ENCODE measurements at places on chromosomes 6 and 20.

- DNase-seq = no peak
These were observed 912 bp upstream of the OR12D3 start for GRCh38 chr6:29376003-29376402.

- DNase-seq = no peak
These were observed 8.1 kb upstream of the ZBP1 start for GRCh38 chr20:57628047-57628961.

DNA sequence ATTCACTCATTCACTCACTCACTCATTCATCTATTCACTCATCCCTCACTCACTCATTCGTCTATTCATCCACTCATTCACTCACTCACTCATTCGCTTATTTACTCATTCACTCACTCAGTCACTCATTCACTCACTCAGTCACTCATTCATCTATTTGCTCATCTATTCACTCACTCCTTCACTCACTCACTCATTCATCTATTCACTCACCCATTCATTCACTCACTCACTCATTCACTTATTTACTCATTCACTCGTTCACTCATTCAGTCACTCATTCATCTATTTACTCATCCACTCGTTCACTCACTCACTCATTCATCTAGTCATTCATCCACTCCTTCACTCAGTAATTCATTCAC lies 128.2 kb downstream of the TTLL2 start:
- no peak for DNase-seq

DNA sequence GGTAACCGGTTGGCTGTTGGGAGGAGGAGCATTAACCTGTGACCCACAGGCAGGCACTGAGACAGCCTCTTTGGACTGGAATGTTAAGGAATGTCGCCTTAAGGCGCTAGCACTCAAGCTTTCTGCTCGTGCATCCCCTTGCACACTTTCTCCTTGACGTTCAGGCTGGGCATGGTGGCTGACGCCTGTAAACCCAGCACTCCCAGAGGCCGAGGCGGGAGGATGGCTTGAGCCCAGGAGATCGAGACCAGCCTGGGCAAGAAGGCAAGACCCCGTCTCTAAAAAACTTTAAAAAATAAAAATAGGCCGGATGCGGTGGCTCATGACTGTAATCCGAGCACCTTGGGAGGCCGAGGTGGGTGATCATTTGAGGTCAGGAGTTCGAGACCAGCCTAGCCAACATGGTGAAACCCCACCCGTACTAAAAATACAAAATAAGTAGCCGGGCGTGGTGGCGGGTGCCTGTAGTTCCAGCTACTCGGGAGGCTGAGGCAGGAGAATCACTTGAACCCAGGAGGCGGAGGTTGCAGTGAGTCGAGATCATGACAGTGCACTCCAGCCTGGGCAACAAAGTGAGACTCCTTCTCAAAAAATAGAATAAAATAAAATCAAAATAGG lies 1.9 kb upstream of the GID8 start:
- no peak for DNase-seq

- DNase-seq = no peak
These were observed 238.4 kb downstream of the LY86 start for GRCh38 chr6:6826961-6827360.

DNA sequence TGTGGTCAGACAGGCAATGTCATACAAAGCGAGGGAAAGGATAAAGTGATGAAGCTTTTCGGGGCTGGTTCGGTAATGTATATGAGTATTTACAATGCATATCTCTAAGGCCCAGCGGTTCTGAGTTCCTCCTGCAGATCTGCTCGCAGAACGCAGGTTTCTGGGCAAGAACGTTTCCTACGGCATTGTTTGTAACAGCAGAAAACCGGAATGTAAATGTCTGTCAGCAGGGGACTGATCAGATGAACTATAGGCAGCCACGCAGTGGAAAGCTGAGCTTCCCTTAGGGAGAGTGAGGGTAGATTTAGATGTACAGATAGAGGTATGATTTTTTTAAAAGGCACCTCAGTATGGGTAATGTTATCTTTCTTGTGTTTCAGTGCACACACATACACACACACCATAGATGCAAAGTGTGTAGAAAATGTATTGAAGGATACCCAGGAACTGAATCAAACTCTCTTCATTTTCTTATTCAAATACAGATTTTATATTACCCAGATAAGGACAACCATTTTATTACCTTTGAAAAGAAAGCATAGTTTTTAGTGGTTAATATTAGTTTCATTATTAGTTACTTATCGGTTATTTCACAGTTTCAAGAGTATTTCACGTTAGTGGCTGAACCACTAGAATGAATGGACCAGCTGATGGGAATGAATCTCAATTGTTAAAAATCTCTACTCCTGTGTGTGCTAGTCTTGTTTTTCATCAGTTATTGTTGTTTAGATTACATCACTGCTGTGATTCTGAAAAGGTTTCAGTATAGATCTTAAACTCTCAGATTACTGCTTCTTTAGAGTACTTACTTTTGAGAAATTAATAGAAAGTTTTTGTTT lies 56.2 kb downstream of the SNX9 start:
- DNase-seq = no peak

GRCh38 chr6:131213501-131213990 lies 78.3 kb downstream of the AKAP7 start:
- DNase-seq = no peak

DNA sequence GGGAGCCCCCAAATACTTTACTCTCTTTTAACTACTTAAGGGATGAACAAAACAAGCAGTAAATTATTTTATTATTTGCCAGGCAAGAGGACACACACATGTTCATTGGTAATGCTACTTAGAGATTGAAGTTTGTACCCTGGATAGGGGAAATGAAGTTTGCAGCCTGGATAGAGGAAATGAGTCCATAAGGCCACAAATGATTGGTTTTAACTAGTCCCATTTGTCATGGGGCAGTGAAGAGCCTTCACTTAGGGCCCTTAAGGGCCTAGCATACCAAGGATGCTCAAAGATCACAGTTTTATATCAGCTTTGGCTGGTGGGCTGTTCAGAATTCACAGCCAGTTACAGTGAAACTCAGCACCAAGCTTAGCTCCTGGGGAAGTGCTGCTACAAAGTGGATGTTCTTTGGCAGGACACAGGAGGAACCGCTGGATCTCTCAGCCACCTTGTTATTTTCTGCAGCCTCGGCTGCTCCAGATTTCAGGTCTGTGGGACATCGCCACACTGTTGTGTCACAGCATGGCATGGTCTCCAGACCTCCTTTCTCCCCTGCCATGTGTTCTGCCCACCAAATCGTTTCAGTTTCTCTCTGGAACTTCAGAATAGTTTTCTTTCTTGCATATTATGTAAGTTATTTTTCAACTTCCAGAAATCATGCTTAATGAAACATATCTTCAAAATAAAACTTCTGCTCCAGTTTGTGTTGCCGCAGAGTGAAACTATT lies 41.8 kb downstream of the NCOA7 start:
- no peak for DNase-seq

GRCh38 chr6:102333736-102334135 lies 940.2 kb downstream of the GRIK2 start:
- no peak for DNase-seq

DNA sequence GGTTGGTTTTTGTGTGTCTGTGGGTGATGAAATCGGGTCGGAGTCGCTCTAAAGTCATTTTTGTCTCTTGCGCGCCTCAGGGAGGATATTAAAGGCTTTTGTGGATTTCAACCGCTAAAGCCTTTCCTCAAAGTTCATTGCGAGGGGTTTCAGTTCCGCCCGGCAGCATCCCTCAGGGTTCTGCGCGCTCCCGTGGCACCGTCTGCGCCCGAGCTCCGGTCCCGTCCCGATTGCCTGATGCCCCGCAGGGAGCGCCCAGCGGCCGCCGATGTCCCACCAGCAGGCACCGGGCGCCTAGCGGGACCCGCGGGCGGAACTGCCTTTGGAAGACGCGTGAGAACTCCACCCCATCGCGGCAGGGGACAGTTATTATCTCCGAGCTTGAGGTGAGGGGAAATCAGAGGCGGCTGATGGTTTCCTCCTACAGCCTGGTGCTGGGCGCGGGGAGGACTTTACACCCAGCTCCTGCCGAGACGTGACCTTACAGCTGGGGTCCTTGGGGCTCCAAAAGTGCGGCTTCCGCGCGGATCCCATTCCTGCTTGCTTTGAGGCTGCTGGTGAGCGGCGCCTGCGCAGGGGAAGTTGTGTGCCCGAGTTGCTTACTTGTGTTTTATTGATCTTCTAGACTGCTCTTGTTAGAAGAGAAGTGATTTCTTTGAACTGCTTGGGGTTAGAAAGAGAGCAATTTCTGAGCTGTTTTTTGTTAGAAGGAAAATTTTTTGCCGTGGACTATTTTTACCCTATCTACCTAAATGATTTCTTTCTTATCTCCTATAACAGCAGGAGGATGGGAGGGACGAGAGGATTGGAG lies 27.1 kb downstream of the ULBP1 start:
- no peak for DNase-seq

DNA sequence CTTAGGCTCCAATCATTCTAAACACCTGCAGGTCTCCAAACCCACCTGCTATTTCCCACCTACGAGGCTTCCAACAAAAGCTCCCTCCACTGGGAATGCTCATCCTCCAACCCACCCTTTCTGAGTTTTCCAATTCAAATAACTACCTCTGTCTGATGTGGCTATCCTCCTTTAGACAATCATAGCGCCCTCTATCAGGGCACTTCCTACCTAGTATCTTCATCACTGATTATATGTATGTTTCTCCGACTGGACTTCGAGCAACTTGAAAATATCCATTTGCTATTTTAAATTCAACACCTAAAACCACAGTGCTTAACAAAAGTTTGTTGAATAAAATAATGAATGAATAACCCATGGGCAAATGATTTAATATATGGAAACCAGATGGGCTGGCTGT lies 41.3 kb downstream of the MTFR2 start:
- no peak for DNase-seq

- no peak for DNase-seq
These were observed 97.8 kb downstream of the OTOR start for GRCh38 chr20:16846006-16846405.

DNA sequence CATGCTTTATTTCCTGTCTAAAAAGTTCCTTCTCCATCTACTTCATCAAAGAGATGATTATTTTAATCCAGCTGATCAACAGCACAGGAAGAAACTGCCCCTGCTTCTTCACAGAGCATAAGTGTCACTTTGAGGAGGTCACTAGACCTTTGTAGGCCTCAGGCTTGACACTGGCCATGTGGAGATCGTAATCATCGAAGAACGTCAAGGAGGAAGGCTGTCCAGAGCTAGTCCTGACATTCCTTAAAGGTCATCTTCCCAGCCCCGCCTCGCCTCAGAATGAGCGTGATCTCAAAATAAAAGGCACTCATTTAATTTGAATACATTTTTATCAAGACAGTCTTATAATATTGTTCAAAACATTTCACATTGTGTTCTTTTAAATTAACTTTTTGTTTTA lies 445.7 kb upstream of the CDH4 start:
- no peak for DNase-seq

GRCh38 chr6:169915769-169916550 lies 164.5 kb downstream of the ERMARD start:
- DNase-seq = no peak

GRCh38 chr6:92122746-92123145 lies 1296.6 kb downstream of the EPHA7 start:
- DNase-seq = no peak

GRCh38 chr6:14206391-14206790 lies 88.8 kb downstream of the CD83 start:
- no peak for DNase-seq

DNA sequence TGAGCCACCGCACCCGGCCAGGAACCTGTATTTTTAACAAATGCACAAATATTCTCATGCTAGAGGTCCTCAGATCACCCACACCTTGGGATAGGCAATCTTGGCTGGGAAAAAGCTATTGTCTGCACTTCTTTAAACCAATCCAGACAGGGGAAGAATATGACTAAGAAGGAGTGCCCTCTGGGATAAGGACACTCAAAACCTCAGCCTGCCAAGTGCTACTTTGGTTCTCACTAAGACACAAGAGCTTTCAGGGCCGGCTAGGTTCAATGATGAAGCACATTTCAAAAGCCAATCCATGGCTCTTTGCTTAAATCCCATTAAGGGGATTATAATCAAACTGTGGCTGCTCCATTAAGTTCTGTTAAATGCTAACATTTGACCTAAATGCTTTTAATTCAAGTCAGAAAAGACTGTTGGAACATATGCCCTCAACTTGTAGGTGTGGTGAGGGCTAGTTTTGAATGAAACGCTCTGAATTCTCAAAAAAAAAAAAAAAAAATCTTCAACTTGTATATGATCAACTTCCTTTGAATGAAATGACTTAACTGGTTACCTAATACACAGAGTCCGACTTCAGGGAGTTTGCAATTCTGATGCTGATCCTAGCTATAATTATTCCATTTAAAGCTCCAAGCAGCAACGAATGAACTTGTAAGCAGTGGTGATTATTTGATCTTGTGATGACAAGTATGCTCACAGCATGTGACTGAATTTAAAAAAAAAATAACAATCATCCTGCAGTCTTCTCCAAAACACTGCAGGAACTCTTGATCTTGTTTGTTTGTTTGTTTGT lies 56.6 kb downstream of the SLC23A2 start:
- DNase-seq = no peak

DNA sequence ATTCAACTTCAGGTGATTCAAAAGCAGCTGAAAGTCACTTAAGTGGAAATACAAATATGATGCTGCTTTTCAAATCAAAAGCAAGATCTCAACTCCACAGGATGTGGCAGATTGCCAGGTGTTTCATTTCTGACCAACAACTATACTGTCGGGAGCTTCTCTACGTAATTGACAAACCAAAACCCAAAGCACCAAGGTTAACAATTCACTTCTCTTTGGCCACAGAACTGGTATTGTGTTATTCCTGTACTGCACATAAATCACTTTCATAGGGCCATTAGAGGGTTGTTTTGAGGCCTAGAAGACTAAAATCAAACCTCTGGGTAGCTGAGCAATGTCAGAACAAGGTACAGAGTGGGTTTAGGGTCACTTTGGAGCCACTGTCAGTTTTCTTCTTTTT lies 169.7 kb downstream of the HAO1 start:
- no peak for DNase-seq

DNA sequence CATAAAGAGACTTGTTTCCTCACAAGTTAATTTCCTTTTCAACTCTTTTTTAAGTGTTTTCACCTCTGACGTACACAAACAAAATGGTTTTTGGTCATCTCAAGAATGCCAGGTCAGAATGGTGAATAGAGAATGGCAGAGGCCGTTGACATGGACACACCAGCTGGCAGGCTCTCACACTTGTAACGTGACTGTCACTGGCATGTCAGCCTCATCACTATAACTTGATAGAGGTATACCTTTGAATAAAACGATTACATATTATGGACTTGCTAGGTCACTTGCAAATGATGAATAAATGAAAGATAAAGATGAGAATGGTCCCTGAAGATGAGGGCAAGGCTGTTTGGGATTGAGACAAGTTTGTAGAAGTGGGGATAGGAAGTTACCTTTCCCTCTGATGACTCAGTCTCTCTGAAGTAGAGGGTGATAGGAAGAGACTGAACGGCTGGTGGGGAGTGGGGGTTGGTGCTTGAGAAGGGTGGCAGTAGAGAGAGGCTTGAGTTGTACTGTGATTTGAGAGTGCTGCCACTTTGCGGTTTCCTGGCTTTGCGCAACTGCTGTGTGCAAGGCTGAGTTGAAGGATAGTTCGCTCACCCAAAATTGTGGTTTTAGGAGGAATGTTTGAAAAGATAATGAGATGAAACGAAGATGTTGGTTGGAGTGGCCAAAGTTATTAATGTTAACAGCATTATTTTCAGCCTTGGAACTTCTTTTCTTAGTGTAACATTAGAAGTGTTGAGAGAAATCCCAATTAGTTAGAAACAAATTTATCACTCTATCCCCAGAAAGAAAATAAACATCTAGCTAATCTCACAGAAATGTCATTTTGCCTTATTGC lies 30.3 kb downstream of the TBPL1 start:
- DNase-seq = no peak

- DNase-seq = no peak
These were observed 10.8 kb downstream of the KIAA1755 start for GRCh38 chr20:38249536-38250310.

- DNase-seq = no peak
These were observed 92.0 kb downstream of the TTLL2 start for GRCh38 chr6:167416676-167417430.
